Activated naive CD4-positive, alpha-beta T cell (primary cell): ENCODE measurements at places on chromosomes 6 and 20.
A peak's percentile ranks its signal among the peaks of the same experiment; 100 is the strongest.

- DNase-seq: no peak
Measured at GRCh38 chr6:45493761-45494160, 116.0 kb upstream of the SUPT3H start.

DNA sequence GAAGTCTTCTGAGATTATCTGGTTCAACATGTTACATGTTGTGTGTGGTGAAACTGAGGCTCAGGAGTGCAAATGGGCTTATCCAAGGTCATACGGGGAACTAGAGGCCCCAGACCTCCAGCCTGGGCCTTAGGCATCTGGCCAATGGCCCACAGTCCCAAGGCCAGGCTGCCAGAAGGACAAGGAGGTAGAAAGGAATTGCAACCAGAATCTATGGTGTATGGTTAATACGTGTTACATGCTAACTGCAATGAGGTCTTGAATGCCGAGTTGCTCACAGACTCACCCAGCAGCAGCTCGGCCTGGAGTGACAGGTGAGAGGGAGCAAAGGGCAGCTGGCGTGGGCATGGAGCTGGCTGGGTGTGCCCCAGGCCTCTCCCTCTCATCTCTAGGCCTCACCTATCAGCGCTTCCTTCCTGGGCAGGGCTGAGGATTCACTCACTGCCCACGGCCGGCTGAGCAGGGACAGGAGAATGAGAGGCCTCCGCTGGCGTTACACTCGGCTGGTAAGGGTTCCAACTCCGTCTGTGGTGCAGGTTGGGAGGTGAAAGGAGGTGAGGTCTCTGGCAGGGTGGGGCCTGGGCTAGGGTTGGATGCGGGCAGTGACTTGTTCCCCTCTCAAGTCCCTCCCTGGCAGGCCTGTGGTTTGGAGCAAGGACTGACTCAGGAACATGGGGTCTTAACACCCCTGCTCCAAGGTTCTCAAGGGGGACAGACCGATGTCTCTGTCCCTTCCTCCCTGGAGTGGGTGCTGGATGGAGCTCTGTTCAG lies at the start of gene TLDC2:
TLDC2 (plus strand) TSS at position 437 of the 771 bp plus-strand sequence; CDS start at position 474, 37 bp downstream.
- no peak for DNase-seq

DNA sequence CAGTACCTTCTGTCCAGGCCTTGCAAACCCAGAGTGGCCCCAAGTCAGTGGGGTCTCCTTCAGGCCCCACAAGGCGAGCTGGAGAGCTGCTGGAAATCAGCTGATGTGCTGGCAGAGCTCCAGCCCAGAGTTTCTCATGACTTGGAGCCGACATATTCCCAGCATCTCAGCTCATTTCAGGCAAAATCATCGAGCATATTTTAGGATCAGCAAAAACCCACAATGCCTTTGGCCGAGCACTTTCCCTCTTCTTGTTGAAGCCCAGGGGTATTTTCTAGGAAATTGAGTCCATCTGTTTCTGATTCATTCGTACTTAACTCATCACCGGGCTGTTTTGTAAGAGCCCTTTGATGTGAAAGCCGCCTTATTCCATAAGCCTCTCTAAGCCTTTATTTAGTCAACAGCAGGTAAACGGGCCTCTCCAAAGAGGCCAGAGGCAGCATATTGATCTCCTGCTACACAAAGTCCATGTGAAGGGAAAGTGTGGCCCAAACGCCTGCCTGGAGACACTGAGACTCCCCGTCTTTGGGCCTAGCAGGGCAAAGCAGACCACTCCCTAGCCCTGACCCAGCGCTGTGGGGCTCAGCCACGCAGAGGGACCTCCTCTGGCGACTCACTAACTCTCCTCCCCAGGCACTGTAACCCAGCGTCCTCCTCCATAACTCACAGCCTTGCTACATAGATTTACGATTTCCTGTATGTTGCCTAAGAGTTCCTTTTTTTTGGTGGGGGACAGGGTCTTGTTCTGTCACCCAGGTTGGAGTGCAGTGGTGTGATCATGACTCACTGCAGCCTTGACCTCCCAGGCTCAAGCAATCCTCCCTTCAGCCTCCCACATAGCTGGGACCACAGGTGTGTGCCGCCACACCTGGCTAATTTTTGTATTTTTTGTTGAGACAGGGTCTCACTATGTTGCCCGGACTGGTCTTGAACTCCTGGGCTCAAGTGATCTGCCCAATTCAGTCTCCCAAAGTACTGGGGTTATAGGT lies 12.1 kb upstream of the C20orf203 start:
- no peak for DNase-seq

- DNase-seq: no peak
Measured at GRCh38 chr20:40502576-40502975, 186.5 kb downstream of the MAFB start.

- DNase-seq: no peak
Measured at GRCh38 chr6:134295953-134296553, 21.9 kb downstream of the SGK1 start.

- no peak for DNase-seq
Measured at GRCh38 chr20:13995086-13995665, at the start of gene MACROD2. Gene MACROD2, plus strand, starts transcription at chr20:13995516.

DNA sequence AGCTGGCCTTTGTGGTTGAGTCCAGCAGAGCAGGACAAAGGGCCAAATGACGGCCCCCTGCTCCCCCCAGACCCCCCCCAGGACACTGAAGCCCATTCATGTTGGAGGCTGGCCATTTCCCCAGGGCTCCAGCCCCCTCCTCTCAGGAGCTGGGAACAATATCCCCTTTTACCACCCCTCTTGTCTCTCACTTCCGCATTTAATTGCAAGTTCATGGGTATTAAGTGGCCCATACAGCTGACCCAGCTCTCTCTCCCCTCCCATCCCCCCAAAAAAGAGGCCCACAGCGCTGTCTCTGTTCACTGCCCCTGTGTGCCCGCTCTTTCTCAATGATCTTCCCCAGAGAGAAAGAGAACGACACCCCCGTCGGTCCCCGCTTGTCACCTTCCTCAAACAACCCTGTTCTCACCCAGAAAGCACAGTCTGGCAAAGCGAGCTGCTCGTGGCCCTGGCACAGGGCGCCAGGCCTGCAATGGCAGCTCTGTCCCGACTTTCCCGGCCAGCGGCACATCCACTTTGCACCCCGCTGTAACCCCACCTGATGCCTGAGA lies 30.4 kb downstream of the PREX1 start:
- no peak for DNase-seq

DNA sequence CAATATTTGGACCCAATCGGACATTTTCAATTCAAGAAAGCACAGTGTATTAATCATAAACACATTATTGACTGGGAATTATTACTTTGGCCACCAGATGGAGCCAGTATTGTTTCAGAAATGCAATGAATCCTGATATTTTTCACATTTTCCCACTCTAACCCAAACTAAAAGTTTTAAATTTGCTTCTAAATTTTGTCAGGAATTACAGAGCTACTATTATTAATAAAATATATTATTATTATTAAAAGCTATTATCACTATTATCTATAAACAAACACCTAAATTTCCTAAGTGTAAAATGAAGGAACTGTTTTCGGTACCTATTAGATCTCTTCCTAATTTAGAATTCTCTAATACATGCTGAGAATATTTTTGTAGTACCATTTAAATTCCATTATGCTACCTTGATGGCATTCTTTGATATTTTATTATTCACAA lies 245.3 kb downstream of the OGFRL1 start:
- DNase-seq: no peak

- DNase-seq: no peak
Measured at GRCh38 chr6:105310371-105310770, 92.5 kb downstream of the PREP start.

GRCh38 chr6:143026696-143027449 lies 33.8 kb upstream of the AIG1 start:
- no peak for DNase-seq

DNA sequence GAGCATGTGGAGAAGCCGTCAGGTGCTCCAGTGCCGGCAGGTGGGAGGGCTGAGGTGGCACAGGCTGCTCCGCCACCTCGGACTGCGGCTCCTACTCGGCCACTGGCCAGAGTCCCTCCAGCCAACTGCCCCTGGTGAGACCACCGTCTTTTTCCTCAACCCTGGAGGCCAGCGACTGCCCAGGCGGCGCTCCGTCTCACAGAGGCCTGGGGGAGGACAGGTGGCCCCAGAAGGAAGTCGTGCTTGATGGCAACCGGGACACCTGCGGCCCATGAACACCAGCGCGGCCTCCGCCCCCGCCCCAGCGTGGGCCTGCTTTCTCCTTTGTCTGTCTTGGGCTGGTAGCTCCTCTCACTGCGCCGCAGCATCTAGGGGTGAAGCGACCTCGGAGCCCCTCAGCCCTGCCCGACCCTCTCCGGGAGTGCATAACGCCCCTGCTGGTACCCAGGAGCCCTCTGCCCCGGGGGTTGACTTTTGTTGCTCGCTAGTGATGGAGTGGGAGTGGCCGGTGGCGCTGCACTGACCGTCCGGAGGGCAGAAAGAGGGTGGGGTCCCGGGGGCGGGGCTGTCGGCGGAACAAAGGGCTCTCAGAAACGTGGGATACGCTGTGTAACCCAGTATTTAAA lies 706 bp upstream of the TUBB2B start:
- no peak for DNase-seq

- peak; percentile 33 for DNase-seq
Measured at GRCh38 chr6:53484476-53485280, 60.2 kb downstream of the GCLC start.

GRCh38 chr6:11491596-11492463 lies 45.7 kb upstream of the TMEM170B start:
- DNase-seq: no peak

- no peak for DNase-seq
Measured at GRCh38 chr6:35435074-35435837, 16.9 kb upstream of the FANCE start.

DNA sequence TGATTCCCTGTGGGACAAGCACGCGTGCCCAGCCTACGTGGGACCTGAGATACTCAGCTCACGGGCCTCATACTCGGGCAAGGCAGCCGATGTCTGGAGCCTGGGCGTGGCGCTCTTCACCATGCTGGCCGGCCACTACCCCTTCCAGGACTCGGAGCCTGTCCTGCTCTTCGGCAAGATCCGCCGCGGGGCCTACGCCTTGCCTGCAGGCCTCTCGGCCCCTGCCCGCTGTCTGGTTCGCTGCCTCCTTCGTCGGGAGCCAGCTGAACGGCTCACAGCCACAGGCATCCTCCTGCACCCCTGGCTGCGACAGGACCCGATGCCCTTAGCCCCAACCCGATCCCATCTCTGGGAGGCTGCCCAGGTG lies 11.9 kb upstream of the RBCK1 start:
- DNase-seq: no peak

GRCh38 chr6:132683543-132683942 lies 24.6 kb upstream of the TAAR1 start:
- no peak for DNase-seq

DNA sequence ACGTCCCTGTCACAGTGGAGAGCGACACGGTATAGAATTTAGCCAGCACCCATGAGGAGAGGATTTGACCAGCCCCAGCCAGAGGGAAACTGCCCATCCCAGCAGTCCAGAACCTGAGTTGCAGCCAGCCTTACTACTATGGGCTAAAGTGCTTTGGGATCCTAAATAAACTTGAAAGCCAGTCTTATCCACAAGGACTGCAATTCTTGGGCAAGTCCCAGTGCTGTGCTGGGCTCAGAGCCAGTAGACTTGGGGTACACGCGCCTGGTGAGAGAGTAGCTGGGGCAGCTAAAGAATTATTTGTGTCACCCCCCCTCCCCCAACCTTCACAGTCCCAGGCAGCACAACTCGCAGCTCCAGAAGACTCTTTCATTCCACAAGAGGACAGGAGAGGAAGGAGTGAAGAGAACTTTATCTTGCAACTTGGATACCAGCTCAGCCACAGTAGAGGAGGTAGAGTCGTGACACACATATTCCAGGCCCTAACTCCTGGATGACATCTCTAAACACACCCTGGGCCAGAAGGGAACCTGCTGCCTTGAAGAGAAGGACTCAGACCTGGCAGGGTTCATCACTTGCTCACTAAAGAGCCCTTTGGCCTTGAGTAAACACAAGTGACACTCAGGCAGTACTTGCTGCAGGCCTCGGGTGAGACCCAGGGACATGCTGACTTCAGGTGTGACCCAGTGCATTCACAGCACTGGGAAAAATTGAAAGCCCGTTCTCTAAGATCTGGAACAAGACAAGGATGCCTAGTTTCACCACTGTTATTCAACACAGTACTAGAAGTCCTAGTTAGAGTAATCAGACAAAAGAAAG lies 100.3 kb downstream of the REV3L start:
- DNase-seq: no peak
